Stimulated activated CD8-positive, alpha-beta memory T cell treated with anti-CD3 and anti-CD28 coated beads, Interleukin-15, amount 100 ng/mL, for 24 hours (primary cell): ENCODE measurements at places on chromosomes 4 and X.

- no peak for DNase-seq
Observed at GRCh38 chr4:73586666-73587065, 33.6 kb downstream of the RASSF6 start.

DNA sequence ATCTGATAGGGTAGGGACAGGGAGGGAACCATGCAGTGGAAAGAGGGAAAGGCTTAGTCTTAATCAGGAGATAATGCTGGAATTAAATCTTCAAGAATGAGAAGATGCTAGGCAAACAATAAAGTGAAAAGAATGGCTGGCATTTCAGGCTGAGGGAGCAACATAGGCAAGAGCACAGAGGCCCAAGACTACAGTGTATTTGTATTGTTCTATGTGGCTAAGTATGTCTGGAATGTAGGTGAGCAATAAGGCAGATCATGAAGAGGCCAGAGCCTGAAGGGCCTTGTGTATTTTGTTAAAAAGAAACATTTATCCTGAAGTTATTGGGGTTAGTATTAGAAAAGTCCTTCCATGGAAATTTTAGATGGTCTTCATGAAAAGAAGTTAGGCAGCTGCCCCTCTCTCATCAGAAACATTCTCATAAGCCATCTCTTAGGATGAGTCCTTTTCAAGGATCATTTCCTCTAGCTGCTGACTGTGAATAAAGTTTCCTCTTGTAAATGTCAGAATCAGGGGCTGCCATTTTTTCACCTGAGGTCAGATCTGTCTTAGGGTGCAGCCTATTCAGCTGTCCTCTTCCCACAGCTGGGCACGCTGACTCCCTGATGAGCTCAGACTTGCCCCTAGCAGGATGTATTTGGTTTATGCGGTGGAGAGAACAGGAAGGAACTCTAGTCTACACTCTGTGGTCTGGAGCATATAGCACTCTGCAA is 46.3 kb downstream of the ATP10D start:
- no peak for DNase-seq

GRCh38 chr4:22021106-22021505 is 72.5 kb upstream of the KCNIP4 start:
- DNase-seq = no peak

- no peak for DNase-seq
Observed at GRCh38 chrX:72003811-72004750, 93.4 kb downstream of the NHSL2 start.

GRCh38 chrX:15686818-15687685 is 22.4 kb upstream of the CLTRN start:
- no peak for DNase-seq

GRCh38 chr4:183145773-183146172 is 46.7 kb downstream of the WWC2 start:
- DNase-seq = no peak

DNA sequence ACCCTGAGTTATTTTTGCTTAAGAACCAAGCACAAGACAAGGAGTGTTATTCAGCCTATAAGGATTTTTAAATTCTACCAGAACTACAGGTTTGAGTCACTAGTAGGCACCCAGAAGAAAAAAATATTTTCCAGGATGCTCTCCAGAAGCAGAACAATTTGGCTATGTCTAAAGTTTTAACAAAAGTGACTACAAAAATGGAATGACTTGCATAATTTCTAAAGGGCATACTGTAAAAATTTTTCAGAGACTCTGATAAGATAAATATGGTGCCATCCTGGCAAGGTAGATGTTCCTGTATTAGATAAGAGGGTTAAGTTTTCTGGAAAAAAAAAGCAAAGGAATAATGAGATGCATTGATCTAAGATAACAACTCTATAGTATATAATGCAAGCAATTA is 68.6 kb upstream of the FAM9A start:
- DNase-seq = no peak

- DNase-seq = no peak
Observed at GRCh38 chr4:112296949-112297880, at the start of gene ALPK1. ALPK1 (plus strand) TSS chr4:112297369.

DNA sequence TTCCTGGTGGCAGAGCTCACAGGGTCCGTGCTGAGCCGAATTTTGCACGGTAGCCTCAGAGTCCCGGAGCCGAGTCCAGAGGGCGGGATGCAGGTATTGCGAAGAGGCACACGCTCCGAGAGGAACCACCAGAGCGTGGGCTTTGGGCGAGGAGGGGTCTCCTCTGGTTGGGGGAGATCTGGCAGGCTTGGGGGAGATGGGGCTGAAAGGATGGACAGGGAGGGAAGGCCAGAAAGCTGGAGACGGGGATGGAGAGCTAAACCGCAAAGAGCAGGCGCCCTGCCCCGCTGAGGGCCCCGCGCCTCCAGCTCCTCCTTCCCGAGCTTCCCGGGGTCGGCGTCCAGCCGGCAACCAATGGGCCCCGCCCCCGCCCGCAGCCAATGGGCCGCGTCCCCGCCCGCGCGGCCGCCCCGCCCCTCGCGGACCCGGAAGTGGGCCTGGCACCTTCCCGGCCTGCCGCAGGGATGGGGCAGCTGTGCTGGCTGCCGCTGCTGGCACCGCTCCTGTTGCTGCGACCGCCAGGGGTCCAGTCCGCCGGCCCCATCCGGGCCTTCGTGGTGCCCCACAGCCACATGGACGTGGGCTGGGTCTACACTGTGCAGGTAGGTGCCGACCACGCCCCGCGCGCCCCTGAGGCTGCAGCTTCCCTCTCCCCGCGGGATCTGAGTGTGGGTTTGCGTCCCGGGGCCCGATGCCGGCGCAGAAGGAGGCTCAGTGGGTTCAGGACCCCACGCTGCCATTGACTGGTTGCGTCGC is at the start of gene MAN2B2:
TSS of gene MAN2B2 (plus strand) at position 443 of the 756 bp plus-strand sequence. CDS start at position 465, 22 bp downstream.
- DNase-seq = peak; percentile 70

DNA sequence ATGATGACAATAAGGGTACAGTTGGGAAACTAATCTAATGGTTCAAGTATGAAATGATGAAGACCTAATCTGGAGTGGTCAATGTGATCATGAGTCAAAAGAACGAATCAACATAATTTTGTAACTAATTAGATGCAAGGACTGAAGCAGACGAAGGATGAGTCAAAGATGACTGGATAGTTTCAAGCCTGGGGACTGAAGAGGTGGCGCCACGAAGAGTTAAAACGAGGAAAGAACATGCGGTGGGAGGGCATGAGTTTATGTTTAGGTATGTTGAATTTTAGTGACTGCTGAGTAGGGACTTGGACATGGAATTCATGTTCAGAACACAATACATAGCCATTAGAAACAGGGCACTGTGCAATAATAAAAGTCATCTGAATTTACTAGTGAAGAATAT is 221.5 kb upstream of the FAM241A start:
- no peak for DNase-seq

DNA sequence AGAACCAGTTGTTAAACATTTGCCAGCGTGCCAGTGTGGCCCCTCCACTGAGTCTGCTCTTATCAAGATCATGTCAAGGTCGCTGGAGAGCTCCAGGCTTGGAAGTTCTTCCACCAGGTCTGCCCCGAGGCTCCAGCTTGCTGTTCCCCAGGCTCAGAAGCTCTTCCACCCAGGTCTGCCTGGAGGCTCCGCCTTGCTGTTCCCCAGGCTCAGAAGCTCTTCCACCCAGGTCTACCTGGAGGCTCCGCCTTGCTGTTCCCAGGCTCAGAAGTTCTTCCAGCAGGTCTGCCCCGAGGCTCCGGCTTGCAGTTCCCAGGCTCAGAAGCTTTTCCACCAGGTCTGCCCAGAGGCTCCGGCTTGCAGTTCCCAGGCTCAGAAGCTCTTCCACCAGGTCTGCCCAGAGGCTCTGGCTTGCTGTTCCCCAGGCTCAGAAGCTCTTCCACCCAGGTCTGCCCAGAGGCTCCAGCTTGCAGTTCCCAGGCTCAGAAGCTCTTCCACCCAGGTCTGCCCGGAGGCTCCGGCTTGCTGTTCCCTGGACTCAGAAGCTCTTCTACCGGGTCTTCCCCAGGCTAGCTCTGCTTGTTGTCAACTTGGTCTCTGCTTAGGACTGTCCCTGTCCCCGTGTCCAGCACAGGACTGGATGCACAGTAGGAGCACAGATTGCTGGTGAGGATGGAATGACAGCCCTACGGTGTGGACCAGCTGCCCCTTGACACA is 54.4 kb downstream of the HMX1 start:
- no peak for DNase-seq

- DNase-seq = no peak
Observed at GRCh38 chrX:115616943-115617563, 56.1 kb downstream of the PLS3 start.

- no peak for DNase-seq
Observed at GRCh38 chrX:95884186-95884585, 800.5 kb upstream of the DIAPH2 start.

GRCh38 chr4:71261633-71262121 is 77.1 kb upstream of the SLC4A4 start:
- no peak for DNase-seq

DNA sequence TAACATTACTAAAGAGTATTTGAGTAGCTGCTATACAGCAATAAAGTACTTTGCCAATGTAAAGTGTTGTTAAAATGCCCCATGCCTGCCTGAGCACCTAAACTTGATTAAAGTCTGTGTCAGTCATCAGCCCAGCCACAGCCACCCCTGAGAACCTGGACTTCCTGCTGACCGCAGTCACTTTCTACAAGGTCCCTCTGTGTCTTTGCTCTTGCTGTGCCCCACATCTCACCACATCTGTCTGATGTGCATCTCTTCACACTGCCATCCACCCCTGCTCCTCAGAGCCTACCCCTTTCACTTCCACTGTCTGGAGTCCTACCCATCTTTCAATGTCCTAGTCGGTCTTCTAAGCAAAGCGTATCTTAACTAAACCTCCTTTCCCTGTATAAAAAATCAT is 25.7 kb downstream of the ALPK1 start:
- DNase-seq = no peak

DNA sequence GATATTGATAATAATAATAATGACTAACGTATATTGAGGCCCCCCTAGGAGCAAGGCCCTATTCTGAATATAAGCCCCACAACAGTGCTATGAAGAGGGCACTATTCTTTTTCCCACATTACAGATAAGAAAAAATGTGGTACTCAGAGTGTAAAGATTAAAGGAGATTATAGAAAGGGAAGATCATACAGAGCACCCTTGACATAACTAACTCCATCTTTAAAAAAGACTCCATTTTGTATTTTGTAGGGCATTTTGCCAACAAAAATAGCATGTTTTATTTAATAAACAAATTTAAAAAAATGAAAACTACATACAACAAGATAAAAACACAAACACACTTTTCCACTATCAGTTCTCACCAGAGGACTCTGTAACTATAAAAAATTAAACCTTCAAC is 42.1 kb downstream of the GUCY1A1 start:
- DNase-seq = no peak

GRCh38 chr4:54169176-54169575 is 59.9 kb upstream of the PDGFRA start:
- DNase-seq = no peak

GRCh38 chr4:73309211-73309610 is 50.6 kb upstream of the ANKRD17 start:
- no peak for DNase-seq

GRCh38 chrX:40103565-40104323 is 6.0 kb upstream of the BCOR start:
- no peak for DNase-seq

DNA sequence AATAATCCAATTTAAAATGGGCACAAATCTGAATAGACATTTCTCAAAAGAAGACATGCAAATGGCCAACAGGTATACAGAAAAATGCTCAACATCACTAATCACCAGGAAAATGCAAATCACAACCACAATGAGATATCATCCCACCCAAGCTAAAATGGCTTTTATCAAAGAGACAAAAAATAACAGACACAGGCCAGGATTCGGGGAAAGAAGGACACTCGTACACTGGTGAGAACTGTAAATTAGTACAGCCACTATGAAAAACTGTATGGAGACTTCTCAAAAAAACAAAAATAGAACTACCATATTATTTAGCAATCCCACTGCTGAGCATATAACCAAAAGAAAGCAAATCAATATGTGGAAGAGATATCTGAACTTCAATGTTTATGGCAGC is 8.5 kb downstream of the SPP1 start:
- DNase-seq = no peak

DNA sequence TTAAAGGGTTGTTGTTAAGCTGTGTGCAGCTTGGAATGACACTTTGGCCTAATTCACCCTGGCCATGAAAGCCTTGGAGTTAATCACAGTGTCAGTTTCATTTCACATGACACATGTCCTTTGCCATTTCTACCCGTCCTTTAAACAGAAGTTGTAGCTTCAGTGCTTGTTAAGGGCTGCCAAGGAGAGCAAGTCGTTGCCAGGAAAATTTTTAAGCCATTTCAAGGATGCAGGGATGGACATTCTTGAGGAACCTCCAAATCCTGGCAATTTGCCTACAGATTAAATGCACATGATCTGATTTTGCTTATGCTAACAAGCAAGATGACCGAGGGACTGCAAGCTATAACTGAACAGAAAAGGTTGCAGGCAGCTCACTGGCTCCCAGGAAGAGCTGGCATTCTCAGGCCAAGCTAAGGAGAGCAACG is 40.5 kb downstream of the SETD7 start:
- DNase-seq = no peak

DNA sequence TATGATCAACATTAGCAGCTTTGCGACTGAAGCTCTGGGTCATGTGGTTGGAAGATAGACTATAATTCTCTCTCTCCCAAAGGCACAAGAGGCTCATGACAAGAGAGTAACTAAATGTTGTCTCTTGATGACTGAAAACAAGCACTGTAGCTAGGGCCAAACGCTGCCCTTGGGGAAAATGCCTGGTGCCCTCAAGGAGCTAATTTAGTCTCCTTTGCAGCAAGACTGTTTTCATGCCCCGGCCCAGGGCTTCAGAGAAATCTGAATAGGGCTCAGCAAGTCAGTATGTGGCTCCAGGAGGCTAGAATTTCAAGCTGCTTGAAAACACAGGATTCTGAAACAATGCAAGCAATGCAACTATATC is 411.9 kb downstream of the GPAT3 start:
- no peak for DNase-seq

DNA sequence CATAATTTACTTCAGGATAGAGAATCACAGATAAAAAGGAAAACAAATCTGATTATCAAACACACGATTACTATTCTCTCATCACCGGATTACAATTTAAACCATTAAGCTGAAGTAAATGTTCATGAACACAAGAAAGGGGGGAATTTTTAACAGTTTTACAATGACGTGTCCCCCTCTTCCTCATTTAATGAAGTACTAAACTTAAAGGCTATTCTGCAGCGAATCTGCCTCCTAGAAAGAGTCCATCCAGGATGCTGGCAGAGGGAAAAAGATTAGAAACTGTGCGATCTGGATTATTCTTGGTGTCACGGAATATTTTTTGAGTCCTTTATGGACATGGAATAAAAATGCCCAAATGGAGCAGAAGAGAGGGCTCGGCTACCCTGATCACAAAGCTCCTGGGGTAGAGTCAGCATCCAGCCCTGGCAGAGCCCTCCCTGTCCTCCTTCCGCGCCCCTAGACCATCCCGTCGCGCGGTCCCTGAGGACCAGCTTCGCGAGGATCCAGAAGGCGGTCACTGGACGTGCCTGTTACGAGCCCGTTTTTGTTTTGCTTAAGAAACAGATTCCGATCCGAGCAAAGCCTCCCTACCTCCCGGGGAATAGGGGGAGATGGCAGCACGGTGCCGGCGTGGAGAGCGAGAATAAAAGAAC is 1.2 kb downstream of the ELF2 start:
- no peak for DNase-seq
